ENCODE measurements at places on chromosomes 5 and 9.

GRCh38 chr5:59275510-59276324, 617.8 kb downstream of the PDE4D start:
- ATAC-seq = peak; percentile 97

DNA sequence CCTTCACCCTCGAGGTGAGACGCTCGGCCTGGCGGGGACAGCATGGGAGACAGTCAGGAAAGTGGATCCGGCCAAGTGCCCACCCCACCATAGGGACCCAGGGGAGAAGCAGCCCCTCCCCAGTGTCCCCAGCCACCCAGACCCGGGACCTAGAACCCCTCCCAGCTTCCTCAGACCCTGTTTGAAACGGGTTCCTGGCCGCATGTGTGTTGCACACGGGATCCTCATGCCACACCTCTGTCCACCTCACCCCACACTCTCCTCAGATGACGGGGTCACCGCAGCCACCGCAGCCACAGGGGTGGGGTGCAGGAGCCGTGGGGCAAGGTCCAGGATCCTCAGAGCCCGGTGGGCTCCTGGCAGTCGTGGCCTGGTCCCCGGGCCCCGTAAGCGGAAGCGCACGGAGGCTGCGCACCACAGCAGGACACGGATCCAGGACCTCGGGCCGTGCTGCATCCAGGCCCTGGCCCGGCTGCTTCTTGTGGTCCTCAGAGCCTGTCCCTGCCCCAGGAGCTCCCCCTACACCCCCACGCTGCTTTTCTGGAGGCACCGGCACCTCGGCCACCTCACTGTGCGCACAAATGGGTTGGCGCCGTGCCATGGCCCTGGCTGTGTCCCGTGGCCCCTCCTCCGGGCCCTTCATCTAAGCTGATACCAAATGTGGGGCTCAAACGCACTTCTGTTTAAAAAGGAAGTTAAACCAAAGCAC, 15.3 kb downstream of the TERT start:
- ATAC-seq = no peak

DNA sequence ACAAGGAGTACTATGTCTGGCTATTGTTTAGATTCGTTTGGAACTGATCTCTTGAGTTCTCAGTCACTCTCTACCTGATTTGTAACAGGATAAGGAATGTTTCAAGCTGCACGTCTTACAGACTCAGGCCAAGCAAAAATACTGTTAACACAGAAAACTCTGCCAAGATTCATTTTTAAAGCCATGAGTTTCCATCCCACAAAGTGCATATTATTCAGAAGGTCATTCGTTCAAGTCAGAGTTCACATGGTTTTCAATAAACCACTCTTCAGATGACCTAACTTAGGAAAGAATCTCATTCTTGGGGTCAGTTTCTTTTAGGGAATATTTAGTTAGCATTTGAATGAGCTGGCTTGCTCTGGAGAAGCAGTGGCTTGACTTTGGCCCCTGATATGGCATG, 49.3 kb downstream of the F2R start:
- ATAC-seq = no peak

GRCh38 chr5:172509405-172509781, 55.1 kb upstream of the SH3PXD2B start:
- ATAC-seq = no peak

GRCh38 chr9:27460226-27461023, 63.7 kb upstream of the IFNK start:
- peak; percentile 82 for ATAC-seq

- ATAC-seq = no peak
These were observed 4.1 kb downstream of the TESK1 start for GRCh38 chr9:35609001-35609819.

GRCh38 chr9:124392871-124393460, 22.3 kb downstream of the PSMB7 start:
- peak; percentile 98 for ATAC-seq

DNA sequence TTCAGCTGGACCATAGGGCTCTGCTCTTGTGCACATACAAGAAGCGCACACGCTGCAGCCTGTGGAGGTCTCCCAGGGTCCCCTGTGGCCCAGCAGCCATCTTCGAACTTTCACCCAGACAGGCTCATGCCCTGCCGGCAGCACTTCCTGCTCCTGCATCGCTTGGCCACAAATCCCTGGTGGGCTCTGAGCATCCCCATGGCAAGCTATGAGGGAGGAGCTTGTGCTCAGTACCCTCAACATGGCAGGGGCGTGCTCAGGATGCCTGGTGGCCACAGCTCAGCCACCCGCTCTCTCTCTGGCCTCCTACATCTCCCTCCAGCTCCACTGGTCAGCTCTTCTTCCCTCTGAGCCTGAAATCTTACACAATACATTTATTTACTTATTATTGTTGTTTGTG, 63.7 kb downstream of the IRX2 start:
- ATAC-seq = no peak

All from motor neuron (in vitro differentiated cells).